ENCODE measurements at places on chromosomes 13 and 19. TPM values are rescaled to one million over a fixed set of nuclear protein-coding genes. Genes with fewer than 3 reads are reported as not detected.

Gene ATP8A2
- total RNA-seq, result 0.72 TPM

Gene CGB3
- not detected for total RNA-seq

Gene ZNF99
- total RNA-seq, result under 0.01 TPM

Gene DHDH
- total RNA-seq, result 0.36 TPM

Gene TRMT1
- total RNA-seq, result 18.6 TPM

Gene PBX4
- 0.36 TPM for total RNA-seq

Gene ASPDH
- total RNA-seq, result not detected

Gene MISP
- total RNA-seq, result 0.59 TPM

Data from osteoblast (primary cell).